ENCODE measurements at places on chromosomes 1 and 21.

DNA sequence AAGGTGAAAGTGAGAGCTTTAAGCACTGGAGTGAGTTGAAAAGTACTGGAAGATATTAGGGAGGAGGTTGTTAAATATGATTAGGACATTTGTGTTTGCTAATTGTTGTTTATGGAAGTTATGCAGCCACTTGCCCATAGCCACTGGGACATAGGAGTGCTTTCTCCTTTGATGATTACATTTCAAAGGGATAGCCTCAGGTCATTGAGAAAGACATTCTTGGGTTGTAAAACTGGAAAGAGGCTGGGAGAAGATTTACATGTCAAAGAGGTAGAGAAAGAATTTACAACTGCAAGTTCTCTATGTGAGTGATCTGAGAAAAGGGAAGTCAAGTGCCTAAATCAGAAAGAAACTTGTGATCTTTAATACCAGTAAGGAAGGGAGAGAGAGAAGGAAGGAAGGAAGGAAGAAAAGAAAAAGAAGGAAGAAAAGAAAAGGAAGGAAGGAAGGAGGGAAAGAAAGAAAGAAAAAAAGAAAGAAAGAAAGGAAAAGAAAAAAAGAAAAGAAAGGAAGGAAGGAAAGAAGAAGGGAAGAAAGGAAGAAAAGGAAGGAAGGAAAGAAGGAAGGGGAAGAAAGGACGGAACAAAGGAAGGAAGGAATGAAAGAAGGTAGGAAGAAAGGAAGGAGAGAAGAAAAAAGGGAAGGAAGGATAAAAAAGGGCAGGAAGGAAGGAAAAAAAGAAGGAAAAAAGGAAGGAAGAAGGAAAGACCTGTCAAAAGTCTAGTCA lies 284.6 kb upstream of the DPYD start:
- DNase-seq: no peak

DNA sequence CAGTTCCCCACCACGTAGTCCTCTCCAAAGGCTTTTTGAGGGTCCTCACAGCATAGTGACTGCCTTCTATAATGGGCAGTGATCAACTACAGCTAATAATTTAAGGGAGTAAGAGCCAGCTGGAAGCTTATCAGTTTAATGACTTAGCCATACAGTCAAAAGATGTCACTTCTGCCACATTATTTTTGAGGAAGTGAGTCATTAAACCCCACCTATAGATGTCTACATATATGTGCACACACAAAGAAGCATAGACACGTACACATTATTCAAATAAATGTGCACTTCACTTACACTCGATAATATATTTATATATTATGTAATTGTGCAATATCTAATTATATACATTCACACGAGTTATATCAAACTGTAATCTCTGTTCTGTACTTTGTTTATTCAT lies 1704.7 kb downstream of the KCNT2 start:
- no peak for DNase-seq

GRCh38 chr1:198267921-198268320 lies 111.1 kb downstream of the NEK7 start:
- peak; percentile 18 for DNase-seq

DNA sequence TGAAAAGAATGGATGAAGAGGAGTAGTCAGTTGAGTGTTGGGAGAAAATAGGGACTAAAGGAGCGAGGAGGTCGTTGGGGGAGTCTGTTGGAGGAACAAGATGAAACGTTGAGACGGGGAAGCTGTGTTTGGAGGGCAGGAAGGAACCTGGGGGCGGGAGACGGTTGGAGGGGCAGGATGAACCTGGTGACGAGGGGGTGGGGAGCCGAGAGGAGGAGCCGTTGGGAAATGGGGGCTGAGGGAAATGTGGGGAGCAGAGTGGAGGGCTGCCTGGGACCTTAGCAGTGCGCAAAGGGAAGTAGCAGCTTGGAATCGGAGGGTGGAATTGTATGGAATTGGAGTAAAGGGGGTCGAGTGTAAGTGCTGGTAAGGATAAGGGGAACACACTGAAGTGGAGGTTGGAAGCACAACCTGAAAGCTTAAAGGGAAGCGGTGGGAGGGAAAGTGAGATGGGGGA lies 630 bp downstream of the MTF2 start:
- DNase-seq: no peak

- DNase-seq: peak; percentile 4
These were observed 293.5 kb downstream of the MRPL39 start for GRCh38 chr21:25313829-25314228.

- no peak for DNase-seq
These were observed 56.4 kb downstream of the AJAP1 start for GRCh38 chr1:4710592-4711415.

GRCh38 chr1:41784531-41785274 lies 134.0 kb downstream of the HIVEP3 start:
- DNase-seq: no peak

GRCh38 chr1:227891955-227892488 lies 55.7 kb downstream of the WNT9A start:
- DNase-seq: no peak
